ENCODE measurements at places on chromosomes 3 and 15.
A peak's percentile ranks its signal among the peaks of the same experiment; 100 is the strongest.

GRCh38 chr3:52231502-52232278 is 6.2 kb upstream of the TLR9 start:
- peak; percentile 70 for DNase-seq

GRCh38 chr3:197105786-197106185 is 76.2 kb upstream of the MELTF start:
- no peak for DNase-seq

GRCh38 chr3:12992629-12993516 is 80.4 kb downstream of the IQSEC1 start:
- DNase-seq = no peak

DNA sequence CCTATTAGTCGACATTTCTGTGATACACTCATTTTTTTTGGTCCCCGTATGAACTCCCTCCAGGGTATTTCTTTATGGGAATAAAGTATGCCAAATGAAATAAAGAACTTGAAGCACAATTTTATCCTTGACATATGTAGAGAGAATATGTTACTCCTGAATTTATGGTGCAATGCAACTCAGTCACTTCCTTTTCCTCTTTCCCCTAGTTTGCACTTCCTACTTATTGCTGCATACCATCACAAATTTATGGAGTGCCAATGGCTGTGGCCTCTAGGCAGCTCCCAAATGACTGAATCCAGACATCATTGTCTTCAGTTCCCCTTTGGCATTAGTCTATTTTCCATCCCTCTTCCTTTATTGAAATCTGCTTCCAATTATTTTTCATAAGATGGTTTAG is 403.5 kb downstream of the FHIT start:
- no peak for DNase-seq

GRCh38 chr3:188557235-188557634 is 403.3 kb downstream of the LPP start:
- no peak for DNase-seq

GRCh38 chr3:134464064-134464688 is 21.6 kb downstream of the ANAPC13 start:
- no peak for DNase-seq

DNA sequence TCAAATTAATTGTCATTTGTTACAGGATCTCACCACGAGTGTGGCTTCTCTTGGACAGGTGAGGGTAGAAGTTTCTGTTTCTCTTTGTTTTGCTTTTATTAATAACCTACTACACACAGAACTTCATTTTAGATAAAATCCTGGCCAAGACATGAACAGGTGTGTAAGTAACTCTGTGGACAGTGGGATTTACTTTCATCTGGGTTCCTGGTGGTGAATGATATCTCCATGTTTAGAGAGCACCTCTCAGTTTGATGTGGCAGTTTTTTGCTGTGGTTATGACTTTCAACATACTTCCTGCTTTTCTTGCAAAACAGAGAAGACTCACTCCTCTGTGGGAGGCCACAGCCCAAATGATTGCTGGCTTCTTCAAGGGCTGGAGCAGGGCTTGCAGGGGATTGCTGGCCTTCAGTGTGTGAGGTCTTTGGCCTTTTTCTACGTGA is 71.1 kb upstream of the XCR1 start:
- DNase-seq = no peak

GRCh38 chr3:127456471-127457093 is 134.0 kb downstream of the TPRA1 start:
- peak; percentile 17 for DNase-seq

DNA sequence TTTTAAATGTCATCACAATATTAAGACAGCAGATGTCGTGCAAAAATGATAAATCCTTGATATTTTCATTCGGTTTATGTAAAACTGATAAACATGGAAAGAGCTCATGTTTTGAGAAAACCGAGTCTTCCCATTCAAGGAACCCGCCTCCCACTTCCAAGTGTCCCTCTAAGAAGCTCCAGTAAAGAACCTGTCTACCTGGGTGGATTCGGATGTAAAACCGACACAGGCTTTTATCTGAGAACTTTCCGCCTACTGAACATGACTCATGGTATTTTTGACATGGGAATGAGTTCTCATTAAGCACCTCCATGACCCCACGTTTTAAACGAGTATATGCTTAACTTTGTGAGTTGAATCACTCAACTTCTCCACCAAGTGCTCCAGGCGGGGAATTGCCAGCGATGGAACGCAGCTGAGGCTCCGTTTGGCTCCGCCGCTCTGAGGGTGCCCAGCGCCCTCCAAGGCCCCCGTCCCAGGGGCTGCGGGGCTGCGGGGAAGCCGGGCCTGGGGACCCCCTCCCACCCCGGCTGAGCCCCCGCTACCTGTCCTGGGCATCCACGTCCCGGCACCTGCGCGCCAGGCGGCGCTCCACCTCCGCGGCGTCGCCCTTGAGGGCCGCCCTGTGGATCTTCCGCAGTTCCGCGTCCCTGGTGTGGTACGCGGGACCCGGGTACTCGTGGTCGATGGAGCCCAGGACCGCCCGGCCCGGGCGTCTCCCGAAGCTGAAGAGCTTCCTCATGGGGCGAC is 119.9 kb downstream of the LMLN start:
- DNase-seq = peak; percentile 2

DNA sequence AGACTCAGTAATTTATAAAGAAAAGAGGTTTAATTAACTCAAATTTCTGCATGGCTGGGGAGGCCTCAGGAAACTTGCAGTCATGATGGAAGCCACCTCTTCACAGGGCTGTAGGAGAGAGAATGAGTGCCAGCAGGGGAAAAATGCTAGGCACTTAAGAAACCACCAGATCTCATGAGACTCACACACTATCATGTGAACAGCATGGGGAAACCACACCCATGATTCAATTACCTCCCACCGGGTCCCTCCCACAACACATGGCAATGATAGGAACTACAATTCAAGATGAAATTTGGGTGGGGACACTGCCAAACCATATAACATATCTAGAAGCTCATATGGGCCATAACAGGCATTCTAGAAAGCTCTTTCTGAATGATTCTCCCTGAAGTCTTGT is 190.3 kb downstream of the WNT5A start:
- no peak for DNase-seq

GRCh38 chr3:113177526-113177925 is 33.8 kb upstream of the BOC start:
- DNase-seq = no peak

DNA sequence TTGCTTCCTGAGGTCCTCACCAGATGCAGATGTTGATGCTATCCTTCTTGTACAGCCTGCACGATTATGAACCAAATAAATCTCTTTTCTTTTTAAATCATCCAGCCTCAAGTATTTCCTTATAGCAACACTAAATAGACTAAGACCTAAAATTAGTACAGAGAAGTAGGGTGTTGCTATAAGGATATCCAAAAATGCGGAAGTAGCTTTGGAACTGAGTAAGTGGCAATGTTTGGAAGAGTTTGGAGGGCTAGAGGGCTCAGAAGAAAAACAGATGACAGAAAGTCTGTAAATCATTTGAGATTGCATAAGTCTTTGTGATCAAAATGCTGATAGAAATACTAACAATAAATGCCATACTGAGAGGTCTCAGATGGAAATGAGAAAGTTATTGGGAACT is 894.9 kb downstream of the DIPK2A start:
- no peak for DNase-seq

DNA sequence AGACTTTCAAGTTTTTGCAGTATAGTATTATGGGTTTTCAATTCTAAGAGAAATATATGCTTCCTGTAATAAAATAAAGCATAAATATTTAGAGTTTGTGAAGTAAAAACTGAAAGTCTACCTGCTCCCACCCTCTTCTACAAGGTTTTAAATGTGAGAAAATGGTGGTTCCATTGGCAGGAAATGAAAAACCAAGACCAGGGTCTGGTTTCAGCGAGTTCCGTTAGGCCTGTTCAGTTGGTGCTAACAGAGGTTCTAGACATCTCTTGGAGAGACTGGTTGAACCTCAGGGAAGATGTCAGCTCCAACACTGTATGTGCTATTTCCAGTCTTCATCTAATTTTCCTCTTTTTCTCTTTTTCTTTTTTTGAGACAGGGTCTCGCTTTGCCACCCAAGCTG is 11.8 kb upstream of the MYO1E start:
- DNase-seq = no peak

DNA sequence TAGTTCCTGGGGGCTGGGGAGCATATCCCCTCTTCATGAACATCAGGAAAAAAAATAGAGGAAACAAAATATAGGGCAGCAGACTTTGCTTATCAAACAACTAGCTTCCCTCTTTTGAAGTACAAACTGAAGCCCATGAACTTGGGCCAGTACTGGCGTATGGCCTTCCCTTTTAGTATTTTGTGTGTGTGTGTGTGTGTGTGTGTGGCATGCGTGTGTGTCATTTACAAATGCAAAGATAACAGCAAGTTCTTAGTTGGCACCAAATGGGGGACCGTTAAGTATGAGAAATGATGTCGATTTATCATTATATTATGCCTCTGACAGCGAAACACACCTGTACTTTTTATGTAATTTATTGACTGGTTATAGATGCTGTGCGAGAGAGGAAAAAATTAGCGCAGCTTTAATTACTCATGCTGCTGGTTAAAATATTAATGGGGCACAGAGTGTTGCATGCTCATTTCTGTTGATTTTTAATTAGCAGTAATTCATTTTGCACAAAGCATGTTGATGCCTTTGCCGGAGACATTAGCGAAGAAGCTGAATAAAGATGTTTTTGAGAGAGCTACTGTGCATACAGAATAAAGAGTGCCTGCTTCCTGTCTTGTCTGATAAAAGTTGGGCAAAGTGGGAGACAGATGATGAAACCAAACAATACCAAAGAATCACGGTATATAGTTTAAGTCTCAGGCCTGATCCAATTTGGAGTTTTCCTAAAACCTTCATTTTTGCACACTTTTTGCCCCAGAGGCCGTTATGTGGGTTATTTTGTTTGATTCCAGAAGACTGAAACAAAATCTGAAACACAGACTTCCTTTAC is 297.1 kb downstream of the SATB1 start:
- DNase-seq = no peak

- DNase-seq = no peak
Observed at GRCh38 chr3:181457756-181458155, 254.0 kb upstream of the SOX2 start.
